T47D (cell line): ENCODE measurements at places on chromosomes 4 and X.

GRCh38 chr4:156695163-156695562, 276.4 kb downstream of the PDGFC start:
- DNase-seq = peak; percentile 33

DNA sequence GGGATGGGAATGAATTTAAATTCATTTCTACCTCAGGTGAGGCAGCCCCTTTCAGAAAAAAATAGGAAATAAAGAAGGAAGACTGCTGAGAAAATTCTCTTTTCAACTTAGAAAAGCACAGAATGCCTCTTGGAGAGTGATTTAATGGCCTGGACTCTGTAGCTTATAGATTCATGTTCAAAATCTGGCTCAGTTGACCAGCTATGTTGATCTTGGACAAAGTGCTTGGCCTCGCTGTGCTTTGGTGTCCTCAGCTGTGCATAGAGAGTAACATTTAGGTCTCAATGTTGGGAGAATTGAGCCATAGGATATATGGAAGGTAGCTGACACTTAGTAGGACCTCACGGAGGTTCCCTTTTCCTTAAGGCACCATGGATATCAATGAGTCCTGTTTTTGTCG, 49.7 kb upstream of the SFRP2 start:
- no peak for DNase-seq

DNA sequence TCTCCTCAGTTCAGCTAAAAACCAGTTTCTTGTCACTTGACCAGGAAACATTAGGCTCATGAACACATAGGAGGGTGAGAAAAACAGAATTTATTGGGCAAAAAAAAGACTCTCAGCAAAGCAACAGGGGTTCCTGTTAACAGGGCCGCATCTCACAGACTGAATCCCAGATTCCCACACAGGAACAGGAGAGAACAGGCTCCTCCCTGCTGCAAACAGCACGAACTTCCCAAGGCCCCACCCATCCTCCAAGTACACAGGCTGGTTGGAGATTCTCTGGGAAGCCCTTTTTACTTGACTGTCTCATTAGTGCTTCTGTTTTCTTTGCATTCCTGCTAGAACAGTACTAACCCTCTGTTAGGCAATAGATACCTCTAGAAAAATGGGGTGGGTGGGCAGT, 52.4 kb upstream of the IL21 start:
- DNase-seq = no peak

GRCh38 chrX:146241902-146242301, 424.3 kb downstream of the SLITRK2 start:
- no peak for DNase-seq

DNA sequence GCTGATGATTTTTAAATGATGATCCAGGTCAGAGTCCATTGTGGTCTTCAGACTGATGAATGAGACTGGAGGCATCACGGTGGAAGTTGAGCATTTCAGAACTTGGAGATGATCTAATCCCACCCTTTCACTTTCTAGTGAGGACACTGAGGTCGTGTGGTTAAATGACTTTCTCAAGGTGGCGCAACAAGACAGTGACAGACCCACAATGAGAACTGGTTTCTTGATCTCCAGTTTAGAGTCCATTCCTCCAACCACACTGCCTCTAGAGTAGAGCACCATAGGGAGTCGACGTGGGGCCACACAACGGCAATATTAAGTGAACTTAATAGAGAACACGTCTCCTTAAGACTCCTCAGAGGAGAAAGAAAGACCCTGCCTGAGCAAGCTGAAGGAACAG, 381.0 kb downstream of the UNC5C start:
- no peak for DNase-seq

- DNase-seq = no peak
Measured at GRCh38 chrX:153416781-153417450, 5.6 kb downstream of the ZFP92 start.

DNA sequence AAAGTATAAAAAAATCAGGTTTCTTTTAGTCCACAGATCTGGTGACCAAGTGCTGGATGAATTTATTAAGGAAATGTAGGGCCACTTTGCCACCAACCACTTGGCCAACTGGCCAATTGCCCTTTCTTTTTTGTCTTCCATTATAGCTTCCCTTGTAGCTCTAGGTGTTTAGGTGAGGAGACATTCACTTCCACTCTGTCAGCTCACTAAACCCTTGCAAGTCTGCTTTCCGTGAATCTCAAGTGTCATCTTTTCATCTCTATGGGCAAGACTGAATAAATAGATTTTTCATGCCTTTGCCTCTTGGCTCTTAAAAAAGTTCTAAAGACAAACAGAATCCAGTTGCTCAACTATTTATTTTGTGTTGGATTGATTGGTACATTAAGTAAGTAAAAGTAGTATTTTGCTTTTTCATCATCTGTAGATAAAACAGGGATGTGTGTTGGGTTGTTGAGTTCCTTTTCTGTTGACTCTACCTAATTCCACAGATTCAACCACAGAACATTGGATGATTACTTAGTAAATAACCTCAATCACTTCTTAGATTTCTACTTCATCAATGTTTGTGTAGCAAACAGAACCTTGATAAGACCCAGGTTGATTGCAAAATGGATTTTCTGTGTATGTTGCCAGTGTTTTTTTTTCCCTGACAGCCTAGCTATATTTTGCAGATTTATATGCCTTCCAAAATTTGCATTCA, 68.1 kb upstream of the GRXCR1 start:
- DNase-seq = peak; percentile 38

DNA sequence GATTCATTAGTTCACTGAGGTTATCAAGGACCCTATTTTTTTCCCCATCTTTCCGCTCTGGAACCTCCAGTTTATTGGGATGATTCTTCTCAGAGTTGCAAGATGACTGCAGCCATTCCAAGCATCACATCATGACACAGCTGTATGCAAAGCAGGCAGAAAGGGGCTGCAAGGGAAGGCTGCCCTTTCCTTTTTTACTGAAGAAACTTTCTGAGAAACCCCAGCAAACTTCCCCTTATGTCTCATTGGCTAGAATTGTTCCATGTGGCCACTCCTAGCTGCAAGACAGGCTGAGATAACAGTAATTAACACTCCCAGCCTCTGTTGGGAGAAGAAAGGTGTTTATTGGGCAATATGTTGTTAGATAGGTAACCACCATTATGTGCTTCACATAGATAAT, 102.6 kb downstream of the SATL1 start:
- no peak for DNase-seq

- no peak for DNase-seq
Measured at GRCh38 chr4:58136604-58137003, 1026.4 kb upstream of the IGFBP7 start.

DNA sequence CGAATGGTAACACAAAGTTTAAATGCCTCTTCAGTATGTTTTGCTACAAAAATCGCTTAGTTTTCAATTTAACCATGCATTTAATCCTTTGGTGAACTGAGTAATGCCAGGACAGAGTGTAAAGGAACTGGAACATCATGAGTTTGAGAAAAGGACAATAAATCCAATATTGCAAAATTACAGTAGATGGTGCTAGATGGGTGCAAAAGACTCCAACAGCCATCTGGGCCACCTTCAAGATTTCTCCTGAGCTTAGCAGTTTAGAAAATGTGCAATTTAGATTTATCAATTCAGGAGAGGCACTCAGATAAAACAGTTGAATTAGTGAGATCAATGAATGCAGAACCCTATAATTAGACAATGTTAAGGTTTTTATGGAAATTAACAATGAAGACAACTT, 33.2 kb upstream of the MID1IP1 start:
- peak; percentile 15 for DNase-seq

- DNase-seq = no peak
Measured at GRCh38 chr4:156052116-156052515, 98.5 kb upstream of the CTSO start.

GRCh38 chr4:103152381-103152780, 45.8 kb downstream of the CENPE start:
- DNase-seq = no peak

- DNase-seq = peak; percentile 48
Measured at GRCh38 chr4:108118505-108118904, 50.2 kb downstream of the LEF1 start.

GRCh38 chrX:136191171-136191570, 43.8 kb downstream of the FHL1 start:
- DNase-seq = no peak

GRCh38 chr4:83629945-83630721, 94.2 kb downstream of the GPAT3 start:
- DNase-seq = no peak

DNA sequence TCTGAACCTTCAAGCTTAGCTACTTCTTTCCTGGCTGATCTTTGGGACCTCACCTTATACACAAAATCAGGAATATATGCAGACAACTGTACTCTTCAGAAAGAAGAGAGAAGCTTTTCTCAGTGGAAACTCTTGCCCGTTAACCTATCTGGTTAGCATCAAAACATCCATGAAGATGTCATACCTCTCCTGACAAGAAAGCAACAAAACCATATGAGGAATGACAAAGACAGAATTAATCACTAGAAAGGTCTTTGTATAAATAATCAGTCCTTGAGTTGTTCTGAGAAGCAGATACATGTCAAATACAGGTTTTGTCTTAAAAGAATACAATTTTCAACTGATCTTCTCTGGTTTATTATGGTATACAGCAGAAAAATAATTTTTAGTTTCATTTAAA, 130.8 kb downstream of the FAT4 start:
- DNase-seq = no peak

DNA sequence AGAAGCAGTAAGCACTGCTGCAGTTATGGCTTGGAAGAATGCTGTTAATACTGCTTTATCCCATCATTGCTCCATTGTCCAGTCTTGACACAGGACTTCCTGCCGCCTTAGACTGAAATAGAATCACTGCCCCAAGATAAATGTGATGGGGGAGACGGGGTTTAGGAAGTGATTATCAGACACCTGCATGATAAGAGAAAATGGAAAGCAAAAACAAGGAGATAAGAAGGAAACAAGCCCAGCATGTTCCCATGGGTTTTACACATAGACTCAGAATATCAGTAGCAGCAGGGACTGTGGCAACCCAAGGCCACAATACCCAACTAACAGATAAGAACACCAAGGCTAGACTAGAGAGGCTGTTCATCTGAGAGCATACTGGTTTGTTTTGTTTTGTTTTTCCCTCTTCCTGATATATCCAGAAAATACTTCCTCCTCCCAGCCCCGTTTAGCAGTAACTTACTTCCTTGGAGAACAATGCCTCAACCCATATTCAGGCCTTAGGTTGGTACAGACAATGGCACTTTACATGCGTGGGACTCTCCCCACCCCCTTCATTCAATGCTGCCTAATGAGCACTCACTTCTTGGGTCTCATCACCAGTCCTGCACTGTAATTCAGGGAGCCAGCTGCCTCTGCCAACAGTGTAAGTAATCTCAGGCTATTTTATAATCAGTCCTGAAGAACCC, 232.6 kb downstream of the CBR4 start:
- DNase-seq = no peak

- no peak for DNase-seq
Measured at GRCh38 chr4:41106081-41106480, 108.3 kb downstream of the APBB2 start.

- peak; percentile 68 for DNase-seq
Measured at GRCh38 chr4:1812720-1813119, 19.6 kb downstream of the FGFR3 start.

- no peak for DNase-seq
Measured at GRCh38 chr4:3759236-3759635, 6.9 kb upstream of the ADRA2C start.

- DNase-seq = no peak
Measured at GRCh38 chr4:40403081-40403480, 67.9 kb downstream of the CHRNA9 start.

DNA sequence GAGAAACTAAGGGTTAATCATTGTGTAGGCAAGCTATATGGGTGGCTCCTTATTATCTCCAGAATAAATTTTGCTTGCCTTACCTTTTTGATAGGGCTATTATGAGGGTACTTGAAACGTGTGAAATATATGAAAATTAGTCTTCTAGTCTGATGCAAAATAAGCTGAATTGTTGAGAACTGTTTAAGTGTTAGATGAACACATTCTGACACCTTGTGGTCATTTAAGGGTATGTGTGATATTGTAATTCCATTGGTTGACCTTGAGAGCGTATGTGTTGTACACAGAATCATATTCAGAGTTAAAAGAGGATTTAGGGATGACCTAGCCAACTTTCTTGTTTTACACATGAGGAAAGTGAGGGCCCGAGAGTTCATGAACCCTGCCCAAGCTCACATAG, 44.6 kb upstream of the LINC00632 start:
- peak; percentile 39 for DNase-seq

DNA sequence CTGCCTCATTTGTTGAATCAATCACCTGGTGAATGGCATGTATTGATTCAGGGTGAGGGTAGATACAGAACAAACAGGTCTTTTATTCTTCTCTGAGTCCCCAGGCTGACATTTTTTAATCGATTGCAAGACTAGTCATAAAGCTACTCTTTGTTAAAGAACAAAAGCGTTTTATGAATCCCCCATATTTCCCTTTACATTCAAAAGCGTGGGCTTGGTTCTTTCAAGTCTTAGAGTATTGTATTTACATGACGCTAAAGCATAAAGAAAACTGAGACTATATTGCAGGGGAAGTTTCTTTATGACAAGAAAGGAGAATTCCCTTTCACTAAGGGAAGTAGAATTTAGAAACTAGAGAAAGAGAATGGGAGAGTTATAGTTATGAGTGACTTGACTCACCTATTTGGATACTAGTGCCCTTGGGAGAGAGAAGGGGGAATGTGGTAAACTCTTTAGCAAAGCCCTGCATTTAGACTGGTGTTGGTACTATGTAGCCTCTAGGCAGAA, 69.3 kb upstream of the PDE5A start:
- no peak for DNase-seq

- DNase-seq = no peak
Measured at GRCh38 chr4:55018978-55019377, 106.4 kb downstream of the KDR start.

DNA sequence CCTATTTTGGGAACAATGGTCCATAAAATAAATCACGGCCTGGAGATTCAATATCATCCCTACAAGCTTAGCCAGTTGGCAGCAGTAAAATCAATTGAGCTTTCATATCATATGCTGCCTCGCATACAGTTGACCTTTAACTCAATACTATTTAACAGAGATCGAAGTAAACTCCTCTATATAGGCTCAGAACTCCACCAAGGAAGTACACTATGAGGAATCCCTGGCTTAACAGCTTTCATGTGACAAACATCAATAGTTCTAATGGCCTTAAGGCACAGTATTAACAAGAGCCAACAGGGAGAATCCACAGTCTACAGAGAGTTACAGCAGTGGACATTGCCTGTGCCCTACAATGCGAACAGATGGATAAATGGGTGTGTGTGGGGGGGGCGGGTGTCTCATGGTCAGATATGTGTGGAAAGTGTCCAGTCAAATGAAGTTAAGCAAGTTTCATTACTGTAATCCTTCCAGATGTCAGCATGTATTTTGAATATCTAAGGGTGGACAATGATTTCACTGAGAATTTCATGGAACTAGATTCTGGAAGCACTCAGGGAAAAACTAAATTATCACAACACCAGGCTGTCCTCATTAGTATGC, 98.2 kb upstream of the FAM9B start:
- DNase-seq = no peak
